Stimulated activated CD4-positive, alpha-beta T cell treated with anti-CD3 and anti-CD28 coated beads, Interleukin-1b, Interleukin-23, amount 100 ng/mL, for 4 hours (primary cell): ENCODE measurements at places on chromosomes 3 and 15.

- DNase-seq: no peak
Measured at GRCh38 chr15:47246317-47246716, 471.0 kb upstream of the SEMA6D start.

GRCh38 chr3:149965278-149965677, 5.4 kb downstream of the PFN2 start:
- no peak for DNase-seq

GRCh38 chr3:94083261-94083660, 20.4 kb downstream of the NSUN3 start:
- no peak for DNase-seq

GRCh38 chr3:105785803-105786202, 83.0 kb downstream of the CBLB start:
- DNase-seq: no peak

GRCh38 chr15:98257290-98257689, 296.8 kb downstream of the ARRDC4 start:
- DNase-seq: no peak

DNA sequence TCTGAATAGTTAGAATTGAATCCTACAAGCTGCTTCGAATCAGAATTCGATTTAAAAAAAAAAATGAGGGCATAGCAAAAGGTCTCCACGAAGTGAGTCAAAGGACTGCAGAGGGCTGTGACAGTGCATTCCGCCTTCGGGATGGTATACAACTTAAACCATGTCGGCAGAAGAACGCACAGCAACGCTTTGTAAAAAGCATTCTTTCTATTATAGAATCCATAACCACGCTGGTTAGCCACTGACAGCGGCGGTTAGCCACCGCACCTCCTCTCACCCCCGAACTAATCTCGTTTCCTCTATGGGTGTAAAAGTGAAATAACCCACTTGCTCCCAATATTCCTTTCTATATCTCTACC, 664 bp upstream of the PIK3CA start:
- peak; percentile 18 for DNase-seq

- DNase-seq: peak; percentile 32
Measured at GRCh38 chr15:82663186-82663600, 16.0 kb upstream of the CPEB1 start.

DNA sequence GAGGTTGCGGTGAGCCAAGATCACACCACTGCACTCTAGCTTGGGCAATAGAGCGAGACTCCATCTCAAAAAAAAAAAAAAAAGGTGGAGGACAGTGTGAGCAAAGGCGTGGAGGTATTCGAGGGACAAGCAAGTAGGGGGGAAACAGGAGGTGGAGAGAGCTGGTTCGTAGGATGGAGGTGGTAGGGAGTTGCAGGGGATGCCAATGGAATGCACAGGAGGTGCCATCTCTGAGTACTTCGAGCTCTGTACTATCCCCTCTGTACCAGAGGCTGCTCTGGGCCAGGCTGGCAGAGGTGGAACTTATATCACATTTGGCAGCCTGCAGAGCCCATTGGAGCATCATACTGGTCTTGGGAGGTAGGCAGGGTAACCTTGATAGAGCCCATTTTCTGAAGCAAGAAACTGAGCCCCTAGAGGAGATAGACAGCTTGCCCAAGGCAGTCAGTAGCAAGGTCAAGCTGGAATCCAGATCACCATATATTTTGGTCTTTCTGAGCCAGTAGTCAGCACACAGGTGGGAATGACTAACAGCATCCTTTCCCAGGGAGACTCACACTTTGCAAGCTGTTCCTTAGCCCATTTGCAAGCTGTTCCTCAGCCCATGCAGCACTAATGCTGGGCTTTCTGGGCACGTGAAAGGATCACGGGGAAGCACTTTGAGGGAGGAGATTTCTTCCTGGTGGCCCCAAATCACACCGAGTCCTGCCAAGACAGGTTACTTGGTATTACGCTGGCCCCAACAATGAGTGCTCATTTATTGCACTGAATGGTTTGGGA, 9.2 kb upstream of the CCDC33 start:
- DNase-seq: no peak

DNA sequence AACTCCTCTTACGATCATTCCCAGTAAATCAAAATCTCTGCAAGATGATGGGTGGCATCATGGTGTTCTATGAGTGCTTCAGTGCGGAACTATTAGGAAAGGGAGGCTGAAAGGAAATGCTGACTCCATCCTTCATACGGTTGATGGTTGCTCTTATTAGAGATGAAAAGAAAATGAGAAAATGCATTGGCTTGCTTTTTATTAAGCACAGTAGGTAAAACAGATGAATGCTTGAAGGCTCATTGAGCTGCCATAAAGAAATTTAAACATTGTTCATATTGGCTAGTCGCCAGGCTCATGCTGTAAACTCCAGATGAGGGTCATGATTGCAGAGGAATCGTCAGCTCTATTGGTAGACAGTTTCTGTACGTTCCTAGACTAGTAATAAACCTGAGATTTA, 115.8 kb downstream of the EPHA3 start:
- DNase-seq: no peak
